Activated CD4-positive, CD25-positive, alpha-beta regulatory T cell (primary cell): ENCODE measurements at places on chromosomes 16 and 17.

DNA sequence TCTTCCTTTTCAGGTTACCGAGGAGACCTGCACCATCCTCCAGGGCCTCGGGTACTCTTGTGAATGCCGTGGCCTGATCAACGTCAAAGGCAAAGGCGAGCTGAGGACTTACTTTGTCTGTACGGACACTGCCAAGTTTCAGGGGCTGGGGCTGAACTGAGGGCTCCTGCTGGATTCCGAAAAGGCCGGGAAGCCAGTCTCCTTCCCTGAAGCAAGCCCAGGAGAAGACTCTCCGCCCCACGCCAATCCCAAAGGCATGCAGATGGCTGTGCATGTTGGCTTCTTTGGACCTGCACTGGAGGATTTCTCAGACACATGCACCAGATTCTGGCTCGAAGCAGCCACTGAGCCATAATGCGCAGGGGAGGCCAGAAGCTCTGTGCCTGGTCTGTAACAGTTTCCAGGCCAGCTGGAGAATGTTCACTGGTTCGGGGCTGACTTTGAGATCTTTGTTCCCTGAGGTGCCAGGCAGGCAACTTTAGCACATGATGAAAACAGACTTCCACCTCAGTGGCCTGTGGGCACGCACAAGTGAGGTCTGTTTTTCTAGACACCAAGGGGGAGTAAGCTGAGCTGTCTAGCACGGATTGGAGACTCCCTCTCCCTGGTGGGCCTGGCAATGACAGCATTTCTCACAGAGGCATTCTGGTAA lies 49.1 kb downstream of the ADCY7 start:
- no peak for DNase-seq

DNA sequence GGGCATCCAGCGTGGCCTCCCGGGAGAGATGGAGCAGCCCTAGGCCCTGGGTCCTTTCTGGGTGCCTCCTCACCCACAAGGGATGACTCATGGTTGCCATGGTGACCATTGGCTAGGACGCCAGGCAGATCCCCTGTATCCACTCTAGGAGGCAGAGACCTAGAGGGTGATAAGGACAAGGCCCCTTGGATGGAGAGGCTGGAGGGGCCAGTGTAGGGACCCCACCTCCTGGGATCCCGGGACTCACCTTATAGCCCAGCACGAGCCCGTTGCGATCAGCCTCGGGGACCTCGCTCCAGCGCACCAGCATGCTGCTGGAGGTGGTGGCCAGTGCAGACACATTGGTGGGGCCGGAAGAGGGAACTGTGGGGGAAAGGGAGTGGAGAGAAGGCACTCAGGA lies 82.2 kb upstream of the CDC42EP4 start:
- no peak for DNase-seq

DNA sequence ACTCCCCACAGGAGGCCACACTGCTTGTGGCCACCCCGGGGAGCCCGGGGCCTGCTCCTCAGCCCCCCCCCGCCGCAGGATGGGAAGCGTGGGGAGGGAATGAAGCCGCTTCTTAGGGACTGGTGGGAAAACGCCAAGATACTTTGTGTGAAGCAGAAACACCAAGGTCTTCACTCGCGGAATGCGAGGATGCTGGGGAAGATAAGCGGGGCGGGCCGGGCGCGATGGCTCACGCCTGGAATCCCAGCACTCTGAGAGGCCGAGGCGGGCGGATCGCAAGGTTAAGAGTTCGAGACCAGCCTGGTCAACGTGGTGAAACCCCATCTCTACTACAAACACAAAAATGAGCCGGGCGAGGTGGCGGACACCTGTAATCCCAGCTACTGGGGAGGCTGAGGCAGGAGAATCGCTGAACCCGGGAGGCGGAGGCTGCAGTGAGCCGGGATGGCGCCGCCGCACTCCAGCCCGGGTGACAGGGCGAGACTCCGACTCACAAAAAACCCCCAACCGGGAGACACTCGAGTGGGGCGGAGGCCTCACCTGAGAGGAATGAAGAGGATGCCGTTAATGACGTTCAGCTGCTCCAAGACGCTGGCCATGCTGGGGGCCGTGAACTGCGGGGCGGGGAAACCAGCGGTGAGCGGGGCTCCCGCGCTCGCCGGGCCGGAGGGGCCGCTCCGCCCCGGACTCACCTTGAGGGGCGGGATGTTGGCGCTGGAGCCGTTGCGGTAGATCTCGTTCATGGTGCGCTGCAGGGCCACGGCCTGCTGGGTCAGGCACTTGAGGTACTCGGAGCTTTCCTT lies 20.3 kb downstream of the CLUH start:
- no peak for DNase-seq

GRCh38 chr17:3897731-3898130 lies 4.9 kb upstream of the CAMKK1 start:
- DNase-seq = no peak
